NCI-H1694 treated with DMSO at 0.1 percent for 48 hours (cell line): ENCODE measurements at places on chromosomes 16 and 17.

- DNase-seq = no peak
Measured at GRCh38 chr17:17320188-17320910, 17.2 kb downstream of the NT5M start.

GRCh38 chr16:4683255-4684057, 9.9 kb upstream of the NUDT16L1 start:
- DNase-seq = no peak

DNA sequence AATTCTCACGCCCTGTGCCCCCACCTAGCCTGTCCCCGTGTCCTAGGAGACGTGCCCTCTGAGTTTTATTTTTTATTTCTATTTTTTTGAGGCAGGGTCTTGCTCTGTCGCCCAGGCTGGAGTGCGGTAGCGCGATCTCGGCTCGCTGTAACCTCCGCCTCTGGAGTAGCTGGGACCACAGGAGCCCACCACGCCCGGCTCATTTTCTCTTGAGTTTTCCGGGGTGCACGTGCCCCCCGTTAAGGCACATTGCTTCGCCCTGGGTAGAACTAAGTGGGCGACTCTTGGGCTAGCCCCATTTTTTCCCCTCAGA, 655 bp upstream of the KLHDC4 start:
- no peak for DNase-seq

DNA sequence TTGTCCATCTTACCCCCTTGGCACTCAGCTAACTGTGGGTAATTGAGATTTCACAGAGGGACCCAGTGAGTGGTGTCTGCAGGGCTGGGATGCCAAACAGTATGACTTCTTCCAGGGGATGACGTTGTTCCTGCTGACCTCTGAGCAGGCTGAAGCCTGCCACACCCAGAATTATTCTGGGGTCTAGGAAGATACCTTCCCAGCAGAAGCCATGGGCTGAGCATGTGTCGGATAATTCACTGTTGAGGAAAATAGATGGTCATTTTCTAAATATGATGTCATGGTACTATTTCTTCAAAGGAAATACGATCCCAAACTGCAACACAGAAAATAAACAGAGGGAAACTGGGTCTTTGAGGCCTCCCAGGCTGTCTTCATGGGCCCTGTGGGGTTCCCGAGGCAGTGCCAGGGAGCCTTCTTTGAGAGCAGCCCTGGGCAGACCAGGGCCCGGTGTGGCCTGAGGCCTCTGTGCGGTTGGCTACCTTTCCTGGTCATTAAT, 17.4 kb downstream of the WNT9B start:
- DNase-seq = no peak

DNA sequence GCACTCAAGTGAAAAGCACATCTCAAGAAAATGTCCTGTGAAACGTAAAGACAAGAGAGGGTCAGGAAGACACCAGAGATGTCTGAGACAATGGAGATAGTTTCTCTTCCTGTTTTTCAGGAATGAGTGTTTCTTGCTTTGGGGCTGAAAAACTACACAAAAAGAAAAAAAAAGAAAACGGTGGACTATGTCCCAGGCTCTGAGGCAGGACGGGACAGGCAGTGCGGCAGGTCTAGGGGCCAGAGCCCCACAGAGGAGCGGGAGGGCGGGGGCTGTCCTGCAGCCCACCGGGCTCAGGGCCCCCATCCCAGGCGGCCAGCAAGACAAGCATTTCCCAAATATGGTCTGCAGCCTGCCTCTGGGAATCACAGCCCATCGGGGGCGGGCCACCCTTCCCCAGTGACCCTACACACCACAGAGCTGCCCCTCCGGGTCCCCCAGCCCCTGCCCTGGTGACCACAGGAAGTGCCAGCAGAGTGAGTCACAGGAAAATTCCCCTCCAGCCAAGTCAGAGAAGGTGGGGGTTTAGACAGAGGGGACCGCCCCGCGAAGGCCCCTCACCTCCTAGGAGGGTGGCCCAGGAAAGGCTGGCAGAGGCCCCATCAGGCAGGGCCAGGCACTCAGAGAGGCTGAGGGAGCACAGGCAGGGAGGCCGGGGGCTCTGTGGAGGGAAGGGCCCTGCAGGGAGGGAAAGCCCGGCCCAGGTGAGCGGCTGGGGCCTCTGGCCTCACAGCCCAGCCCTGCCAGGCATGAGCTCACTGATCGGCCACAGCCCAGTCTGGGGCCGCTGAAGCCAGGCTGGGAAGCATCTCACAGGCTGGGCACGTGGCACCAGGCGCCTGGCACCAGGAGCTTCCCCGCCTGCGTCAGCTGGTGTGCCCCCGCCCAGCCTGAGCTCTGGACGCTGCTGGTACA, 6.3 kb downstream of the BCAR1 start:
- DNase-seq = no peak

GRCh38 chr17:77771998-77772397, 186.5 kb upstream of the TNRC6C start:
- no peak for DNase-seq

DNA sequence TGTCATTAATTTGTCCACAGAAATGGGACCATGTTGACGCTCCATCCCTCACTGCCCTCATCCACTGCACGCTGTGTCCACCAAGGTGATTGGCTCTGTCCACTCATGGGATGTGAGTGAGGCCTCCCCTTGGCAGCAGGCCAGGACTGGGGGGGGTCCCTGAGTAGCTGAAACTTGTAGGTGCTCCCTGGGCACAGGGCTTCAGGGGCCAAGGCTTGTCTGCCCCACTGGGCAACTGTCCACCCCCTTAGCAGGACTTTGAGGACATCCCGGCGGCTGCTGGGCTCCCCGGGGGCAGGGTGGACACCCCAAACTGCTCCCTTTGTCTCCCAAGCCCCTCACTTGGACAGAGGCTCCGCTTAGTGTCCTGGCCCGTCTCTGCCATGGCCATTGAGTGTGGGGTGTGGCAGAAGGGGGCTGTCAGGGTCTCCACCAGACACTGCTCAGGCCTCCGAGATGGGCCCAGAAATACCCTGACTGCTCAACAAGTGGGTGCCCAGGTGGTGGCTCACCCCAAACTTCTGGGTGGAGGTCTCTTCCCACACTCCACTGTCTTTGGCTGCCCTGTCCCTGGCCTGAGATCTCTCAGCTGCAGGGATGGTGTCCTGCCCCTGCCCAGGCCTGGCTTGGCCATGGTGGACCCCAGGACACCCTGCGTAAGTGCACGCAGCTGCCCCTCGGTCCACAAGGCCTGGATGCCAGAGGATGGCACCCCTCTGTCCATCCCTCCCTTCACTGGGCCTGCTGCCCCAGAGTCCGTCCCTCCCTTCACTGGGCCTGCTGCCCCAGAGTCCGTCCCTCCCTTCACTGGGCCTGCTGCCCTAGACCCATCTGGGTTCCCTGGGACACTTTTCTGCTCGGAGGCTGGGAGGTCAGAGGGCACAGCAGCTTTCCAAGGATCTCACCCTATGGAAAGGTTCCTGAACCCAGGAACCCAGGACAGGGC, 2.9 kb upstream of the RAB40C start:
- DNase-seq = no peak
